NCI-H1092 (cell line): ENCODE measurements at places on chromosomes 5 and 9.

DNA sequence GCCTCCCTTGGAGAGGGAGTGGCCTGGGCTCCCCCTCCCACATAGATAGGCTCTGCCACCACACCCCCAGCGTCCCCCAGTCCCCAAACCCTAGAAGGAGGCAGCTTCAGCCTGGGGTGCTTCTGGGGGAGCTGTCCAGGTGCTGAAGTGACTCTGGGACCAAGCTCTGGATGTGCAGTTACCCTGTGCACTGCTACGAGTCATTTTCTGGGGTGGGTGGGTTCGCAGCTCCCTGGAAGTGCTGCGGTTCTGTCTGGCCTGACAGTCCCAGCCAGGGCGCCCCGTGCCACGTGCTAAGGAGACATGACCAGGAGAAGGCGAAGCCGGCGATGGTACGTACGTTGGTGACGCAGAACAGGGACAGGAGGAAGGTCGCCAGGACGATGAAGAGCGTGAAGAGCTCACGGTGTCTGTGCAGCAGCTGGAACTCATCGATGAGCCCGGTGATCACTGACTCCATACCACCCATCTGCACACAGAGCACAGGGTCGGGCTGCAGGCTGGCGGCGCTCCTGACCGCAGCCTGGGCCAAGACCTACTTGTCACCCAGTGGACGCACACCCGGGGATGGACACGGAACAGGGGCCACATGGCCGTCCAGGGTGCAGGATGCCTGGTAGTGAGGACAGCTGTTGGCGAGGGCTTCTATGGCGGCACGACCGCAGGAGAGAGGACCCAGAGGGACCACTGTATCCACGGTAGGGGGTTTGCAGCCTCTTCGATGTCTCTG lies 35.7 kb downstream of the SLC6A3 start:
- no peak for DNase-seq

- DNase-seq, result no peak
Measured at GRCh38 chr5:10546186-10546585, 17.7 kb upstream of the ANKRD33B start.

- DNase-seq, result no peak
Measured at GRCh38 chr5:15008476-15008875, 136.9 kb upstream of the ANKH start.

DNA sequence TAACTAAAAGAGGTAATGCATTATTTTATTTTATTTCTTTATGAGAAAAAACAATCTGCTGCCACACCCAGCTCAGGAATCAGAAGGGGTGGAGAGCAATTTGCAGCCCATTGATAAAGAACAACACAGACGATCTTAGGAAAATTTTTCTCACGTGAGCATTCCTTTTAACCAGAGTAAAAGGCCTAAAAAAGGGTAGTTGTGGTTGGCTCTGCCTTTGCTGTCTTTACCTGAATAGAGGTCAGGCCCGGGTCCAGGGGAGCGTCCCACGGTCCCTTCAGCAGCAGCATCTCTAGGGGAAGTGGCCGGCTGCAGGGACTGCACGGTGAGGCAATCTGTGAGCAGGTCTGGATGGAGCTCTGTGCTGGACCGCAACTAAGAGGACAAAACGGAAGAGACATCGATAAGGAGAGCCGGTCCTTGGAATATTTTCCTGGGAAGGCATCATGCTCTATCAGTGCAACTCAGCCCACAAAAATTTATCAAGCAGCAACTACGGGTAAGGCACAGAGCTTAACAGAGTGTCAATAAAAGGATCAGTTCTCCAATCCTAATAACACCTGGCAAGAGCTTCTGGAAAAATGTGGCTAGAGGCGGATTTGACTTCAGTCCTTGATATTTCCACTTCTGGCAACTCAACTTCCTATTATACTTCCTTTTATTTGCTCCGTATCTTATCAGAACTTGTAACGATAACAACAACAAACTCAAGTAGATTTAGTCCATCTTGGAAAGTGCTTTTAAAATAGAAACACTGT lies 372.8 kb upstream of the RFX3 start:
- DNase-seq, result no peak

DNA sequence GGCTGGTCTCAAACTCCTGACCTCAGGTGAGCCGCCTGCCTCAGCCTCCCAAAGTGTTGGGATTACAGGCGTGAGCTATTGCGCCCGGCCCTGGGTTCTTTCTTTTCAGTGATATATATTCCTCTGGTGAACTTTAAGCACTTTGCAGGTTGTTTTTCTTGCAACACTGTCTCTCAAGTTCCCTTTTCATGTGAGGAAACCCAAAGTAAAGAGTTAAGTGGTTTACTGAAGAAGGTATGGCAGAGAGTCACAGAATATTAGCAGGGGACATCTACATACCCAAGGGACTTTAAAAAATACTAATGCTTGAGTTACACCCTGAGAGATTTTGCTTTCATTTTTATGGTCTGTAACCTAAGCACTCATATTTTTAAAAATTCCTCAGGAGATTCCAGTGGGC lies 6.7 kb upstream of the GAPT start:
- no peak for DNase-seq

GRCh38 chr5:178785999-178786398 lies 55.5 kb upstream of the ZNF354A start:
- no peak for DNase-seq

DNA sequence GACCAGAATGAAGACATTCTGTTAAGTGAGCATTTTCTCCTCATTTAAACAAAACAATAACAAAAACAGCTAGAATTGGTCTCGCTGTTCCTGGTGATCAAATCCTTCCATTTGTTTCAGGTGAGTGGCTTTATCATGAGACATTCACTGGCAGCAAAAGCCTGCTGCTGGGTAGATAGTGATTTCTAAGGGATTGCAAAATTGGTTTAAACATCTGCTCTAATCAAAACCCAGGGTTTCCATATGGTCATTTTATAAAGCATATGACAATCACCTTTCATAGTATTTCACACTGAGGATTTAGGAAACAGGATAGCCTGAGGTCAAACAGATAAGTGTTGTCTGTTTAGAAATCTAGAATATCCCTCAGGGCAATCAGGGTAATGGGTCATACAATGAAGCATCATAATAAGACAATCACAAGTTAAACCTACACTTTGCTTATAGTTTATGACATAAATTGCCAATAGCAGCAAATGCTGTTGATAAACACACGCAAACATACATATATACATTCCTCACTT lies 769.6 kb upstream of the C9orf72 start:
- no peak for DNase-seq

GRCh38 chr5:110255194-110255593 lies 471.3 kb downstream of the TMEM232 start:
- no peak for DNase-seq

DNA sequence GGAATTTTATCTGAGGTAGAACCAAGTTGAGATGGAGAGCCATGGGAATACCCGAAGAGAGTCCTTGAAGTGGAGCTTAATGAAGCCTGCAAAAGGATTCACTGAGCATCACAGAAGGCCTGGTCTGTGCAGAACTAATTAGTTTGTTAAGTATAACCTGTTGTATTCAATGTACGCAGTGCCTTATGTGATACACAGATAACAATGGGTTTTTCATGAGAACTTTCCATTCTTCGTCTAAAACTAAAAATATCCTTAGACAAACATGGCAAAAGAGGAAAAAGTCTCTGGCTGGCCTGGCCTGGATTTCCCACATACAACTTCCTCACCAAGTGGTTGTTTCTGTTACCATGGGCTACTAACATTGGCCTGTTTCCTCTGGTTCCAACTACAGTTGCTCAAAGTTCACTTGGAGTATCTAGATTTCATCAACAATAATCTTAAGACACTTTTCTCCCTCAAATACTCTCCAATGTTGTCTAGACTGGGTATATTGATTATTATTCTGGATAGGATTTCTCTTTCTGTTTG lies 237.6 kb upstream of the ZNF462 start:
- no peak for DNase-seq

DNA sequence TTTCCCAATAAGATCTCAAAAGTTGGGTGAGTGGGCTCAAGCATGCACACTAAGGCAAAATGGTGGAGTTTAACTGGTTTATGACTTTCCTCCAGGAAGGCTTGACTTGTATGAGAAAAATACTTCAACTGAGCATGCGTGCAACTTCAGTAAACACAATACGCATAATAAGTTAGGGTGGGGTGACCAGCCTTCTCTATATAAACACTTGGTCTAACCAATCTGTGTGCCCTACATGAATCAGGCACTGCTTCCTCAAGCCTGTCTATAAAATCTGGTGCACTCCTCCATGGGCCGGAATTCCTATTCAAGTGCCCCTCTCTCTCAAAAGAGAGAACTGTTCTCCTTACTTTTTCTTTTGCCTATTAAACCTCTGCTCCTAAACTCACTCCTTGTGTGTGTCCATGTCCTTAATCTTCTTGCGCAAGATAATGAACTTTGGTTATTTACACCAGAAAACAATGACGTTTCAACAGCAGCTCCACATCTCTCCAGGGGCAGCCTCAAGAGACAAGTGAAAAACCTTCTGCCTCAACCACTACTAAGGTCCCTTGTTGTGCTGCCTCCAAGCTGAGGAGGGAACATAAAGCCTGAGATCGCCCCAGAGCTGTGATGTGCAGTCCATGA lies 352.6 kb downstream of the CAAP1 start:
- no peak for DNase-seq

- DNase-seq, result no peak
Measured at GRCh38 chr9:137082925-137083290, 3.9 kb upstream of the MAN1B1 start.

DNA sequence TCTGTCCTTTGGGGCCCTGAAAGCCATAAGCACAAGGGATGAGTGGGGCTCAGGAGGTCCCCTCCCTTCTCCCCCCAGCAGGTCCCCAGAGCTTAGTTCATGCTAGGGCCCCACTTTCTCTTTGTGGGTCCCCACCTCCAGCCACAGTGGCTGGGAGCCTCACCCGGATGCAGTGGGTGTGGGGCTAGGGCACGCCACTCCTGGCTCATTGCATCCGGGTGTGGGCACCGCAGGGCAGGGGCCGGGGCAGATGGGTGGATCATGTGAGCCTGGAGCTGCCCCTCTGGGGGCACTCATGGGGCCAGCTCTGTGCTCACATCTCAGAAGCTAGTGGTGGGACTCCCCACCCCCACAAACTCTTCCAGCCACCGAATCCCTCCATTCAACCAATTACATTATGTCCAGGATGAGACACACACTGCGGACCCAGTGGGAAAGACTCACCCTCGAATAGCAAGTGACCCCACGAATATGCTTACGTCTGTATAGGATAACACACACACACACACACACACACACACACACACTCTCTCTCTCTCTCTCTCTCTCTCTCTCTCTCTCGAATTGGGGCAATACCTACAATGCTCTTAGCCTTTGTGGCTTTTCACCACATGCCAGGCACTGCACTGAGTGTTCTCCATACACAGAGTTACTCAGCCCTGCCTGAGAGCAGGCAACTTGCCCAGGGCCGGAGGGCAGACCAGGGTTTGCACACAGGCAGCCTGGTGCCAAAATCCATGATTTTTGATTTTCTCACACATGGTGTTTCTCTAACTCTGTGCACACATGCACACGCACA lies 16.8 kb upstream of the PHYKPL start:
- DNase-seq, result no peak

DNA sequence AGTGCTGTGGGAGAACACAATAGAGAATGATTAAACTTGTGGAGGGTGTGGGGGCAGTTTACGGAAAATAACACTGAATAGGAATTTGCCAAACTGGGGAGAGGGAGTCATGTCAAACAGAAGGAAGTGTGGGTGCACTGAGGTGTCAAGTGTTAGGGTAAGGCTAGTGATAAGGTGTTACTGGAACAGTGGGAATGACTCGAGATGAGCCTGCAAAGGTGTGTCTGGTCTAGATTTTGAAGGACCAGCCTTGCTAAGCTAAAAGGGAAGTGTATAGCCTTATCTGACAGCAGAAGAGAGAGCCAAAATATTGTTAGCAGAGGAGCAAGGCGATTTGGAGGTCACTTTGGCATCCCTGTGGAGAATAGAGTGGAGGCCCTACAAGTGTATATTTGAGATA lies 4.2 kb downstream of the CNOT6 start:
- DNase-seq, result no peak

DNA sequence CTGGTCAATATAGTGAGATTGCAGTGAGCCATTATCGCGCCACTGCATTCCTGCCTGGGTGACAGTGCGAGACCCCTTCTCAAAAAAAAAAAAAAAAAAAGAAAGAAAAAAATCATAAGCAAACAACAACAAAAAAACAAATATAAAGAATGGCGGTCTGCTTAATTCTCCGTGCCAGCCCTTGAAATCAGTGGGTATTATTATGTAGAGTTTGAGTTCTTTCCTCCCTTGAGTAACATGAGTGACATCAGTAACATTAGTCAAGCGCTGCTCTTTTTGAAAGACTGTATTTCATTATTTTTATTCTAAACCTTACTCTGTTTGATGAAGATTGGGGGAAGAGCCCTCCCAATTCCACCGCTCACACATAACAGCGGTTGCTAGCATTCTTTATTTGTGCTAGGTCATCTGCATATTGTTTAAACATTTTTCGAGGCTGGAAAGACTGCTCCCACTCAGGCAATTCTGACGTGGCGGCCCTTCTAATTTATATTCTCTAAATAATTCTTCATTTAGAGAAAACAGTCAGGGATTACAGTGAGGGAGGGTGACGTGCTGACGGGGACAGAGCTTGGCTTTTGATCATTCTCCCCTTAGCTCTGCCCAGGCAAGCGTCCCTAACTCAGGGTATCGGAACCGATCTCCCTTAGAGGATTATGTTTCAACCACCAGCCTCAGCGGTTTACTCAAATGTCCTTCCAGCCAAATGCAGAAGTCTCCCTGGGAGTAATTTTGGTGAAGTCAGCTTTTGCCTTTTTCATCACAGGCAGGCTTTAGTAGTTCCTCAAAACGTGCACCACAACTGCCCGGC lies 860 bp upstream of the MARCHF6 start:
- peak; percentile 68 for DNase-seq

- DNase-seq, result no peak
Measured at GRCh38 chr5:93273176-93273575, 307.8 kb downstream of the NR2F1-AS1 start.

DNA sequence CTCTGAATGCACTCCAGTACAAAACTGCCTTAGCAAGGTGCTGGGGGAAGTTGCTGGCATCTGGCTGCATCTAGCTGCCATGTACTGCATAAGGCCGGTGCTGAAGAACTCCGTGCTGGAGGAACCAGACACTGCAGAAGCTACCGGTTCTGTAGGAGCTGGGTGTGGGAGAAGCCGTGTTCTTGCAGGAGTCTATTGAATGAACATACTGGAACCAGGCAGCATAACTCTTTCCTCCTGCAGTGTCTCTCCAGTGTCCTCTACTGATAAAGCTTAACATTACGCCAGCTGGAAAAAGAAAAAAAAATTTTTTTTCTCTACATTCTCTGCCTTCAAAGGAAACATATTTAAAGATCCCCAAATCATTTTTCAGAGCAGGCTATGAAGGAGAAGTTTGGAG lies 38.5 kb downstream of the VPS13A start:
- no peak for DNase-seq
